ENCODE measurements at places on chromosomes 1 and 21.

DNA sequence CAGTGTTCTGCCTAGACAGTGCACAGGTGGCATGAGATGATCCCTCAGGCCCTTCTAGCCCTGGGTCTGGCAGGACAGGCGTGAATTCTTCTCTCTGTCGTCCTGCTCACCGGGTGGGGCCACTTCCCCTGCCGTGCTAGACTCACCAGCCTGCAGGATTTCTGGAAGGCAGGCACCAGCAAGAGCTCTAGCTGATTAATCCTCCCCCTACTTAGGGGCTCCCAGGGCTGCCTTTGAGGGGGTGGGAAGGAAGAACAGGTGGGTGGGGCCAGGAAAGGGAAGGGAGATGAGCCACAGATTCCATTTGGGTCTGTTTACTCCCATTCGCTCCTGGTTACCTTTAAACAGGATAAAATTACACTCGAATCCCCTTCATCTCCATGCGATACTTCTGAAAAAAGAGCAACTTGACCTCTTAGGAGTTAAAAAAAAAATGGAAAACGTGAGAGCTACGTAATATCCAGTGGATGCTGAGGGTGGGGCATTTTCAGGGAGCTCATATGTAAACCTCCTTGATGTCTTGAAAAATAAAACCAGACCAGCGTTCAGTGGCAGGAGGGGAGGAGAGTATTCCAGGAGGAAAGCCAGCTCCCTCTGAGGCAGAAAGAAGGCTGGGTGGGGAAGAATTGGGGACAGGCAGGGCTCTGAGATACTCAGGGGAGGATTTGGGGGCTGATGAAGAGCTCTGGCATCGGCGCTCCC, 665.5 kb downstream of the PTPRU start:
- DNase-seq: no peak

DNA sequence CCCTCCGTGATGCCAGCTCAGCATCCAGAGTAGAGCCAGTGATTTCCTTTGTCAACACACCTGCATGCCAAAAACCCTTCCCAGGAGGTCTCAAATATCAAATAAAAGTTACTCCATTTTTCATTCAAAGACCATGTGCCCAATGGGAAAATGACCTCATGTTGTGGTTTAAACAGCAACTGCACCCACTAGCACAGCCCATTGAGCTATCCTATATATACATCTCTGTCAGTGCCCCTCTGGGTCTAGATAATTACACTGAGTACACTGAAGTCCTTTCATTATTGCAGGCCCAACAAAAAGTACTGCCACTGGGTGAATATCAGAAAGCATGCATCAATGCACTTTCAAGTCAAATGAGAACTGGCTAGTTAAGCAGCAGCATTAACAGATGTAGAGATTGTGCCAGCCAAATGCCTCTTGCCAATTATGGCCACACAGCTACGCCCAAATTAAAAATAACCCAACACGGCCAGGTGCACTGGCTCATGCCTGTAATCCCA, 117.7 kb downstream of the SLC45A1 start:
- DNase-seq: no peak

GRCh38 chr1:104574620-104575019, 824.9 kb downstream of the AMY1C start:
- no peak for DNase-seq

DNA sequence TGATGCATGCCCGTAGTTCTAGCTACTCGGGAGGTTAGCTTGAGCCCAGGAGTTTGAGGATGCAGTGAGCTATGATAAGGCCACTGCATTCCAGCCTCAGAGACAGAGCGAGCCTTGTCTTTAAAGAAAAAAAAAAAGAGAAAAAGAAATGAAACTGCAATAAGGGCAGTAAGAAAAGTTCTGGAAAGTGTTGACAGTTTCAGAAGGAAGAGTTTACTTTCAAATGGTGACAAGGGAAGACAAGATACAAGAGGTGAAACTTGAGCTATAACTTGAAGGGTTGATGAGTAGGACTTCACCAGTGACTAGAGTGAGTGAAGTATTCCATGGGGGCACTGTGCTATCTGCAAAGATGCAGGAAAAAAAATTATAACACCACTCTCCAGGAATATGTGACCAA, 125.0 kb downstream of the AKT3 start:
- no peak for DNase-seq

- DNase-seq: peak; percentile 61
Observed at GRCh38 chr1:153677718-153678518, 570 bp upstream of the NPR1 start.

- DNase-seq: no peak
Observed at GRCh38 chr1:76162254-76162653, 87.7 kb downstream of the ST6GALNAC3 start.

DNA sequence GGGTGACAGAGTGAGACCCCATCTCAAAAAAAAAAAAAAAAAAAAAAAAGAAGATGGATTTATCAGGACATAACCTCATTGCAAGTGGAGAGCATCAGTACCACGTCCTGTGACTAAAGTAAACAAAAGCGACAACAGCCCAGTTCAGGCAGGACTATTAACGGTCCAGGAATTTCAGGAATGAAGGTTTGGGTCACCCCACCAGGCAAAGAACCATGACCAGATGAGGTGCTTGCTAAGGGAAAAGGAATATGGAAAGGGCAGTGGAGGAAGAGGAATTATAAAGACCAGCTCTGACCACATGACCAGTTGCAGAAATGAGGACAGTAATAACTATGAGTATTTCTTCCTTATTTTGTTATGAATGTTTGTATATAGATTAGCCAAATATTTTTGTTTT, 35.4 kb upstream of the EIF4G3 start:
- no peak for DNase-seq

GRCh38 chr1:12475530-12475934, 142.5 kb downstream of the DHRS3 start:
- DNase-seq: no peak

DNA sequence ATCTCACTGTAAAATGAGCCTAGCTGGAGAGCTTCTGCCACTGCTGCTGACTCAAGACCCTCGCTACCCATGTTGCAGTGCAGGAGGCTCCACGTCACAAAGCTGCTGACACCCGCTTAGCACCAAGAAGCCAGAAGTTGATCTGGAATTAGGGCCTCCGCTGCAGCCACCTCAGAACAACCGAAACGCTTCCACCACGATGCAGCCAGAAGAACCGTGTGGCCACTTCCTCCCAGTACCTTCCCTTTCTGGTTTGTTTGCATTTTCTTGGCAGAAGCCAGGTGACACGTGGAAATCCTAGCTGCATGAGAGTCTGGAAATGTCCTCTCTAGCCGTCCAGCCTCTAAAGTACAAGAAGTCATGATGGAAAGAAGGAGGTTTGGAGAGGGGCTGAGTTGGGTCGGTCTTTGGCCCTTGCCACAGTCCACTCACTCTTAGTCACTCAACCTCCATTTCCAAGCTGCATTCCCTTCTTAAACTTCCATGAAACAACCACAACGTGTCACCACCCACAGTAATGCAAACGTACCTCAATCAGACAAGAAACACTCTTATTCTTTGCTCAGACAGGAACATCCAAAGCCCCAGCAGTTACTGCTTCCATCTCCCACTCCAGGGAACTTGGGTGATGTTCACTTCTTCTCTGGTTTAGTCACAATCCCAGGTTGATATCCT, 10.0 kb upstream of the CDA start:
- no peak for DNase-seq

- no peak for DNase-seq
Observed at GRCh38 chr21:39630827-39631226, 18.1 kb downstream of the B3GALT5 start.

DNA sequence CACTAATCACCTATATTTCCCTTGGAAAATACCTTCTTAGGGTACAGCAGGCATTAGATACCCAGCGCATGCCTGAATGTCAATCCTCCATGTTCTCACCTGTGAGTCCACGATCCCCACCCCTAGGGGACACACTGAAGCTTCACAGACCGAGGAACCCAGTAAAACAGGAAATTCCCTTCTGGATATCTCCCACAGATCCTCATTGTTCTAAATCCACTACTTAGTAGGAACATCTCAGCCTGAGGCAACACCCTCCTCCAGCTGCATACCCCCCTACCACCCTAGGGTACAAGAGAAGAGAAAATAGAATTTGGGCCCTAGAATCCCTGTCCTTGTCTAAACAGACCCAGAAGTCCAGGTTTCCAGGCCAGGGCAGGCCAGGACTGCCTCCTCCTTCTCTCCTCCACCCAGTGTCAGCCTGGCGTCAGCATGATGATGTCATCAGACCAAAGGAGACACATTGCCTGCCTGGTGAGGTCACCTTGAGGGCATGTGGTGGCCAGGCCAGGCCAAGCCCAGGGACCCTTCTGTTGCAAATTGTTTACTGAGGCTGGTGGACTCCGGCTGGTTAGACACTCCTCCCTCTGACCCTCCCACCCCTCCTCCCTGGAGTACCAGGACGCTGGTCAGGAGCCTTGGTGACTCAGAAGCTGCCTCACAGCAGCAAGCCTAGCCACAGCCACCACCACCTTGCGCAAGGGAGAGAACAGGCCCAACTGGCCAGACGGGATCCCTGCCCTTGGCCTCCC, 6.2 kb downstream of the NECTIN4 start:
- DNase-seq: peak; percentile 98

DNA sequence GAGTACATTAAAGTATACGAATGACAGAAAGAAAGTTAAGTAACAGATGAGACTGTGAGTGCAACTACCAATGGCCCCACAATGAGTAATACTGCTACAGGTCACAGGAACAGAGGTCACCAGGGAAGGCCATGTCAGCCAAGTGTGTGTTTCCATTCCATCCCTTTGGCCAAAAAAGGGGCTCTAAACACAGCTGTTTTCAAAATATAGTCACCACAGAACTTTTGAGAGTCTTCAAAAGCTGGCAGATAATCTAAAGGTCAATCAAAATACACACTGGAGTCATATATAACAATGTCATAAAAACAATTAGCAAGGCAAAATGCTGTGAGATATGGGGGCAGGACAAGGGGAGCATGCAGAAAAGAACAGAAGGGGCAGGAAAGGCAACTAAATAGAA, 10.2 kb downstream of the USP24 start:
- DNase-seq: peak; percentile 66

GRCh38 chr1:91014475-91014874, 7.4 kb downstream of the ZNF644 start:
- no peak for DNase-seq

DNA sequence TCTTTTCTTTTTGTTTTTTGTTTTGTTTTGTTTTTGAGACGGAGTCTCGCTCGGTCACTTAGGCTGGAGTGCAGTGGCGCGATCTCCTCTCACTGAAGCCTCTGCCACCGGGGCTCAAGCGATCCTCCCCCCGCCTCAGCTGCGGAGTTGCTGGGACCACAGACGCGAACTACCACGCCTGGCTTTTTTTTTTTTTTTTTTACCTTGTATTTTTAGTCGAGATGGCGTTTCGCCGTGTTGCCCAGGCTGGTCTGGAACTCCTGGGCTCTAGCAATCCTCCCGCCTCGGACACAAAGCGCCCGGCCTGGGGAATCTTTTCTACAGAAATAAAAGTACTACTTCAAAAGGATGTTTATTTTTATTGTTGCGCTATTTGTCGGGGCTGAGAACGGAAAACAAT, 1.1 kb upstream of the SETDB1 start:
- DNase-seq: no peak

GRCh38 chr1:64328193-64328592, 124.8 kb downstream of the UBE2U start:
- no peak for DNase-seq

DNA sequence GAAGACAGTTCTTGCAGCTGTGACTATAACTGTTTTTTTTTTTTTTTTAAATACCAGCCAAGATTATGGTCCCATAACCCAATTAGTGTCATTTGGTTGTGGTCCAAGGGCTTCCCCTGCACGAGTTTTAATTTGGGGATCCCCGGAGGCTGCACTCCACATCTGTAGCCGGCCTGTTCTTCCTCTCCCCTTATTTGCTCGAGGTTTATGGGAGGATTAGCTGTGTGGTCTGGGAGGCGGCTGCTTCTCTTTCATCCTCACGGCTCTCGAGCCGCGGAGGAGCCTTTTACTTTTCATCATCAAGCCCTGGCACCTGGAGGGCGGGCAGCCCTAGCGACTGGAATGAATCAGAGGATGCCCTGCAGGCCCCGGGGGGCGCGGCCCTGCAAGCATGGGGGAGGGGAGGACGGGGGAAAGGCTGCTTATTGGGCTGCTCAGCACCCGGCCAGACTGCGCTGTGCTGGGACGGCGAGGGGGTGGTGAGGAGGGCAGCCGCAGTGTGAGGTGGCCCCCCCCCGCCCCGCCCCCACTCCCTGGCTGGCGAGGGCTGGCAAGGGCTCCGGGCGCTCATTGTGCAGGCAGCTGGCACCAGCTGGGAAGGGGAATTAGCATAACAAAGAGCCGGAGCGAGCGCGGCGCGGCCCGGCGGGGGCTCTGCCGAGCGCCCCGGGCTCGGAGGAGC, 18.5 kb downstream of the SERTAD4 start:
- DNase-seq: no peak

- no peak for DNase-seq
Observed at GRCh38 chr1:196114193-196114592, 494.0 kb downstream of the KCNT2 start.

GRCh38 chr1:205441716-205442050, 14.2 kb downstream of the BLACAT1 start:
- no peak for DNase-seq

DNA sequence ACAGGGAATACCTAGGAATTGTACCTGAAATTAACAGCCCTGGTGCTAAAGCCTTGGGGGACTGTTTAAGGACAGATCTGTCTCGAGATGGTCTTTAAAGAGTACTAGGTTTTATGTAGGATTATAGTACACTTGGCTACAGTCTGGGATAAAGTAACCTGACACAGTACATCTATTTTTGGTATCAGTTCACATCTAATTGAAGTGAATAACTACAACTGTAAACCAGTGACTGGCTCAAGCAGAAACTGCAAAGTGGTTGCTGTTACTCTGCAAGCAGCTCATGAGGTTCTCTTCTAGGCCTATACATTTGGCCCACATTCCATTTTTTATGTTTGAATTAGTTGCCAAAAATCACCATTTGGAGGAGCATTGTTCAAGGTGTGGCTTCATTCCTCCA, 320.8 kb upstream of the USP25 start:
- DNase-seq: no peak

- DNase-seq: no peak
Observed at GRCh38 chr1:151292207-151293030, 10.3 kb downstream of the ZNF687 start.

- peak; percentile 7 for DNase-seq
Observed at GRCh38 chr1:50108497-50109059, at the start of gene ELAVL4. Gene ELAVL4 (plus strand): TSS chr1:50108920. CDS start chr1:50109190, 270 bp downstream.

GRCh38 chr21:14987370-14988170, 77.2 kb downstream of the NRIP1 start:
- DNase-seq: no peak

GRCh38 chr1:220873868-220874655, 5.2 kb upstream of the HLX start:
- peak; percentile 55 for DNase-seq

GRCh38 chr21:36211660-36212512, 55.3 kb downstream of the DOP1B start:
- peak; percentile 77 for DNase-seq

DNA sequence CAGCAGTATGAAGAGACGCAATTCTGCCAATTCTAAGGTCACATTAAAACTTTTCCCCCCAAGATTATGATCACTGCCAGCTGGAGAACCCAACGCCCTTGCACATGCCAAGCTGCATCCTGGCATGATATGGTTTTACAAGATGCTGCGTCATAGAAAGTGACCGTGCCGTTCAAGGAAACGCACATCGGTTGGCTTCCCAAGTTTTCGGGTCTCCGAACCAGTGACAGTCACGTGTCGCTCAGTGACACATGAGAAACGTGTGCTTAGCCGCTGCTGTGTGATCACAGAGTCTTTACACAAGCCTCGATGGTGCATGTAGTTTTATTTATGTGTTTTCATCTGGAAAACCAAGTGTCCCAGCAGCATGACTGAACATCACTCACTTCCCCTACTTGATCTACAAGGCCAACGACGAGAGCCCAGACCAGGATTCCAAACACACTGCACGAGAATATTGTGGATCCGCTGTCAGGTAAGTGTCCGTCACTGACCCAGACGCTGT, 7.4 kb downstream of the SMIM1 start:
- DNase-seq: no peak

GRCh38 chr1:30192969-30193630, 530.3 kb downstream of the MATN1 start:
- DNase-seq: peak; percentile 3
